Activated naive CD4-positive, alpha-beta T cell (primary cell): ENCODE measurements at places on chromosomes 13 and 19.

DNA sequence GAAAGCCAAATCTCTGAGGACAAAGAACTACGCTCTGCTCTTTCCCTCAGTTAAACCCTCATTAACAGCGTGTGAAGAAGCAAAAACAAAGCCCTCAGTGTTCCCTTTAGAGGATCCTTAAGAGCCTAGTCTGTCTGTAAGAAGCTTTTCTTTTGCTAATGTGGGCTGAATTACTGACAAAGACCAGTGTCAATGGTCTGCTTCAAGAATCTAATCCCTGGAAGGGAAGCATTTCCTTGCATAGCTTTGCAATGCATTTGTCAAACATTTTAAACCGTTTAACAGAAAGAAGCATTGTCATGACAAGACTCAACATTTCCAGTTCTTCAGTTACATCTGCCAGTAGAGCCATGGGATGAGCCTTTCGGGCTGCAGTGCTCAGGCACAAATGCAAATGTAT, 64.9 kb downstream of the EDNRB start:
- DNase-seq: no peak

- no peak for DNase-seq
These were observed 14.9 kb upstream of the GRTP1 start for GRCh38 chr13:113378825-113379224.

- no peak for DNase-seq
These were observed 250.3 kb downstream of the DLEU7 start for GRCh38 chr13:50593207-50593606.

- DNase-seq: no peak
These were observed 659 bp downstream of the GNA11 start for GRCh38 chr19:3094601-3095440.

GRCh38 chr13:36298535-36299068, 988 bp upstream of the CCDC169 start:
- DNase-seq: no peak

DNA sequence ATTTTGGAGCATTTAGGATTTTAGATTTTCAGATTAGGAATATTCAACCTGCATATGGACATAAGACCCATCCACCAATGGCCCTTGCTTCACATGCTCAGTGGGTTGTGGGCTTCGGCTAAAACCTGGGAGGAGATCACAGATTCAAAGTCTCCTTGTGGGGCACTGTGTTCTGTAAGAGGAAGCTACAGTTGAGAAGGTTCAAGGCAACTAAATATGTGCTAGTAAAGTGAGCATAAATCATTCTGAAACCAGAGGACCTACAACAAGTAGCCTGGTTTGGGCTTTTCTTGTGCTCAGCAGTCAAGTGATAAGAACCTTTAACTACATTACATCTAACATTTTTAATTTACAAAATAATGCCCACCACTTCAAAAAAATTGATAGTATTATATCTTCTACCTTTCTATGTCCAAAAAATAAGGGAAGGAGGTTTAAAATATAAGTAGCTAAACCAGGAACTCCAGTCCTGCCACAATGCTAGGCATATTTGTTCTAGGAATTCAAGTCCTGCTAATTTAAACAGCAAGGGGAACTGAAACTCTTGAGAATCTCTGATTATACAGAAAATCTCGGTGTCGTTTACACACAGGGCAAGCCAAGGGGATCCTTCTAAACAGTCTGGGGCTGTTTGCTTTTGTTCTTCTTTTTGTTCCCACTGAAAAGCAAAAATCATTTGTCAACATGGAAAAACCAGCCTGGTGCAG, 36.6 kb downstream of the FOXO1 start:
- no peak for DNase-seq

- no peak for DNase-seq
These were observed 121.8 kb upstream of the PCDH9 start for GRCh38 chr13:67351909-67352308.

GRCh38 chr19:39168258-39169142, 28.3 kb upstream of the NCCRP1 start:
- DNase-seq: no peak

DNA sequence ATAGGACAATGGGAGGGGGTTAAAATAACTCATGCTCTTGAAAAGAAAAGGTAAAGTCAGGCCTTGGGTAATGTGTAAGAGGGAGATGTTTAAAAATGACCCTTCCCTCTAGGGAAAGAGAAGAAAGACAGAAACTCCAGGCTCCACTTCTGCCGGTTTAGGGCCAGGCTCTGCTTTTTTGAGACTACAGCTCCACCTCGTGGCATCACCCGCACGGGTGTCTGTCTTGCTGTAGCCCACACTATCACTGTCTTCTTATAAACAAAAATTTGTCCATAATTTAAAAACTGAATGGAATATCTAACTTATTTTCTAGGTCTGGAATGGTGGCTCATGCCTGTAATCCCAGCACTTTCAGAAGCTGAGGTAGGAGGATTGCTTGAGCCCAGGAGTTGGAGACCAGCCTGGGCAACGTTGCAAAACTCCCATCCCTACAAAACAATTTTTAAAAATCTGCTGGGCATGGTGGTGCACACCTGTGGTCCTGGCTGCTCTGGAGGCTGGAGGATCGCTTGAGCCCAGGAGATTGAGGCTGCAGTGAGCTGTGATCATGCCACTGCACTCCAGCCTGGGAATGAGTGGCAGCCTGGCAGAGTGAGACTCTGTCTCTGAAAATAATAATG, 65.1 kb upstream of the GTF3A start:
- peak; percentile 4 for DNase-seq

GRCh38 chr19:46753420-46754155, 7.3 kb upstream of the STRN4 start:
- peak; percentile 43 for DNase-seq

GRCh38 chr19:1162404-1163282, 11.4 kb downstream of the SBNO2 start:
- DNase-seq: no peak

GRCh38 chr13:76887076-76887563, 915 bp upstream of the KCTD12 start:
- no peak for DNase-seq

- peak; percentile 72 for DNase-seq
These were observed 5.5 kb upstream of the ZNF428 start for GRCh38 chr19:43624933-43625332.

DNA sequence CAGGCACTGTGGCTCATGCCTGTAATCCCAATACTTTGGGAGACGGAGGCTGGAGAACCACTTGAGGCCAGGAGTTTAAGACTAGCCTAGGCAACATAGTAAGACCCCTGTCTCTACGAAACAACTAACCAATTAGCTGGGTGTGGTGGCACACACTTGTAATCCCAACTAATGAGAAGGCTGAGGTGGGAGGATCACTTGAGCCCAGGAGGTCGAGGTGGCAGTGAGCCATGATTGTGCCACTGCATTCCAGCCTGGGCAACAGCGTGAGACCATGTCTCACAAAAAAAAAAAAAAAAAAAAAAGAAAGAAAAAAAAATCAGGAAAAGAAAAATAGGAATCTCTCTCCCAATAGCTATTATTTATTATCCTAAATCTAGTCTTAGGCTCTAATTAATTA, 56.8 kb upstream of the UBAC2 start:
- DNase-seq: no peak

GRCh38 chr19:33192010-33192409, 2.1 kb upstream of the LRP3 start:
- no peak for DNase-seq

- no peak for DNase-seq
These were observed 119.0 kb downstream of the MYCBP2 start for GRCh38 chr13:77207943-77208342.

- DNase-seq: no peak
These were observed 10.1 kb downstream of the GRIN2D start for GRCh38 chr19:48403606-48404005.

GRCh38 chr13:100493418-100493817, 95.2 kb downstream of the GGACT start:
- DNase-seq: no peak

GRCh38 chr13:41547251-41548000, 90.1 kb downstream of the RGCC start:
- no peak for DNase-seq

DNA sequence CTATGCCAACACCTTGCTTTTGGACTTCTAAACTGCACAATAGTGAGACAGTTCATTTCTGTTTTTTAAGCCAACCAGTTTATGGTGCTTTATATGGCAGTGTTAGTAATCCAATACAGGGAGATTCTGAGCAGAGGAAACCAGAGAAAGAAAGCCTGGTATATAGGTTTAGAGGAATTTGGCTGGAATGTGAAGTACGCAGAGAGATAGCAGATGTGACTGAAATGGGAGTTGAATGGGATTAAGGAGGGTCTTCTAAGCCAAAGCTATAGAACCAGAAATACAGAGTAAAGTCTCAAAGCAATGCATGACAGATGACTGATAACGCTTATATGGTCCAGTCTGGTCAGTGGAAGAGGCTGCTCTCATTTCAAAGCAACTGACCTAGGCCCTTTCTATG, 453.7 kb downstream of the GPC6 start:
- DNase-seq: no peak

- DNase-seq: no peak
These were observed 6.3 kb upstream of the FDX2 start for GRCh38 chr19:10321874-10322835.

GRCh38 chr19:29515706-29516357, 10.0 kb upstream of the VSTM2B start:
- no peak for DNase-seq

- no peak for DNase-seq
These were observed 47.7 kb downstream of the KLF2 start for GRCh38 chr19:16372065-16372915.

GRCh38 chr19:34664870-34665269, 12.1 kb downstream of the SCGB2B2 start:
- DNase-seq: no peak

GRCh38 chr19:17026706-17027534, at the start of gene CPAMD8:
TSS of gene CPAMD8 (minus strand) at chr19:17026810. CDS start at chr19:17026642, 168 bp downstream.
- DNase-seq: no peak

DNA sequence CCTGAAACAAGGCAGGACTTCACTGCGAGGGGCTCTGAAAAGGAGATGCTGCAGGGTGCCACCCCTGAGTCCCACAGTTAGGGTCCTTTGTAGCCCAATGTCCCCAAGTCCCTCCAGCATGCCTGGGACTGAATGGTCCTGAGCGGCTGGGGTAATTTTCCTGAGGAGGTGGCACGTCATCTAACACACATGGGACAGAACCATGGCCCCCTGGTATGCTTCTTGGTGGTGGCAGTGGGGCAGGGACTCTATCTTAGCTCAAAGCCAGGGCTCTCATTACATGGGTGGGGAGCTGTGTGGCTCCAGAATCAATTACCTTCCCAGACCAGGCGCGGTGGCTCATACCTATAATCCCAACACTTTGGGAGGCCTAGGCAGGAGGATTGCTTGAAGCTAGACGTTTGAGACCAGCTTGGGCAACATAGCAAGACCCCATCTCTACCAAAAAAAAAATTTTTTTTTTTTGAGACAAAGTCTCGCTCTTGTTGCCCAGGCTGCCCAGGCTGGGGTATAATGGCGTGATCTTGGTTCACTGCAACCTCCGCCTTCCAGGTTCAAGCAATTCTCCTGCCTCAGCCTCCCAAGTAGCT, 7.9 kb upstream of the SLC7A9 start:
- DNase-seq: no peak

- DNase-seq: no peak
These were observed 1.4 kb upstream of the CIC start for GRCh38 chr19:42267644-42268141.

DNA sequence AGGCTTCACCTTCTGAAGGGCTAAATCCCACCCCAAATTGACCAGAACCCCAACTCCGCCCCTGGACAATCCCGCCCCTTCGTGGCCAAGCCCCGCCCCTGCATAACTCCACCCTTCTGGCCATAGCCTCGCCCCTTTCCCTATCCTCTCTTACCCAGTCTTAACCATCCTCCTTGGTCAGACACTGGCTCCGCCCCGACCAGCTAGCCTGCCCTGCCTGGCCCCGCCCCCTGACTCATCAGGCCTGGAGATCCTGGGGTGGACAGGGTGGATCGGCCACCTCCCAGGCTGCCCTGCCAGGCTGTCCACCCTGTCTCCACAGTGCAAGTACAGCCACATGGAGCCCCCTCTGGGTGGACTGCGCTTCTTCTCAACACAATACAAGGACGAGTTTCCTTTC, 8.0 kb upstream of the ZNF358 start:
- DNase-seq: no peak

GRCh38 chr13:28324181-28324789, 170.6 kb downstream of the FLT1 start:
- DNase-seq: peak; percentile 0

GRCh38 chr19:6568010-6568526, 22.9 kb downstream of the CD70 start:
- DNase-seq: no peak
